ENCODE measurements at places on chromosomes 11 and 22.
A peak's percentile ranks its signal among the peaks of the same experiment; 100 is the strongest.

DNA sequence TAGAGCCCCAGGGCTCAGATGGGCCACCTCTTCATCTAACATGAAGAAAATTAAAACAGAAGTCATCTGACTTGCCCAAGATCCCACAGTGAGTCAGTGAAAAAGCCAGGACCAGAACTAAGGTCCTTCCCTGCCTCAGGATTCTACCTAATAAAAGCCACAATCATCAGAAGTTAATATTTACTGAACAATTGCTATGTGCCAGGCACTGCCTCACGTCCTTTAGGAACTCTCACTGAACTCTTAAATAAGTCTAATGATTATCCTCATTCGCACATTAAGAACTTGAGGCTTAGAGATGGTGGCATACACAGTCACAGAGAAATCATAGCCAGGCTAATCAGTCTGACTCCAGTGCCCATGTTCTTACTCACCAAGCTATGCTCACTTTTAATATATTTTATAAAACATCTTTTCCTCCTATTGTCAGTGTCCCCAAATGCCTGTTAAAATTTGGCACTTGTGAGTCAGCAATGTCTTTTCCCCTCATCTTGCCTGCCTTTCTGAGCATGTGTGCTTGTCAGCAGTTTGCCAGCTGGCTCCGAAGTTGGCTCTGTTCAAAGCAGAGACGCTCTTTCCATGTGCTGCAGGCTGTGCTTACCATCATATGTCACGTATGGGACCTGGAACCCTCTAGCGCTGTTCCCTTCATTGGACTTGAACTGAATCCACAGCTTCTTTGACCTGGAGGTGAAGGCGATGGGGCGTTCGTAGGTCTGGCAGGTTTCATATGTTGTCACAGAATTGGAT lies 21.5 kb upstream of the NRIP3 start:
- no peak for DNase-seq

GRCh38 chr22:32533265-32534111 lies 58.9 kb downstream of the FBXO7 start:
- DNase-seq, result no peak

GRCh38 chr11:110478410-110478809 lies 48.7 kb downstream of the FDX1 start:
- DNase-seq, result no peak

GRCh38 chr11:125166764-125167291 lies 2.3 kb downstream of the PKNOX2 start:
- no peak for DNase-seq

GRCh38 chr11:86418106-86418505 lies 43.4 kb downstream of the CCDC81 start:
- DNase-seq, result no peak

GRCh38 chr11:108147150-108147549 lies 25.8 kb downstream of the ACAT1 start:
- DNase-seq, result no peak

GRCh38 chr11:396948-397548 lies 3.0 kb downstream of the PKP3 start:
- no peak for DNase-seq

GRCh38 chr11:10663365-10663764 lies 30.2 kb downstream of the IRAG1 start:
- DNase-seq, result no peak

DNA sequence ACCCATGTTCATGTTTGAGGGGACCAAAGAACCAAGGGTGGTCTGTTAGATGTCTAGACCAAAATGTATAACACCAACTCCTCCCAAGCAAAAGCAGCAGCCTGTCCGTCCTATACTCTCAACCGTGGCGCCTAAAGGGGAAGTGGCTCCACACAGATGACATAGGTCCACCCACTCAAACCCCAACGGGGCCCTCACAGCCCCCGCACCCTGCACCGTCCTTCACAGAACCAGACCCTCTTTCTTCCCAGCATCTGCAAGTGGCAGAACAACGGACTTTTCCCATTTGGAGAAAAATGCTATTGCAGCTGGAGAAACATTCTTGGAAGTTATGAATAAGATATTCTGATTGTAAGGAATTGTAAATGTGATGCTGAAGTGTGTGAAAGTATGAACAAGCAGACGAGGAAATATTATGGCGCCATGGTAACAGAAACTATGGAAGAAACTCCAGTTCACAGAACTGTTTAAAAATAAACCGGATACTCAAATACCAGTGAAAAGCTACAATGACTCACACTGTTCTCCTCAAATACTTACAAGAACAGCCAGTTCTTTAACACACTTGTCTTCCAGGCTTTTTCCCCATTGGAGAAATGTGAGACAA lies 76.5 kb upstream of the ARFGAP3 start:
- DNase-seq, result peak; percentile 88

GRCh38 chr11:111764621-111765020 lies 1.6 kb downstream of the PPP2R1B start:
- DNase-seq, result no peak

DNA sequence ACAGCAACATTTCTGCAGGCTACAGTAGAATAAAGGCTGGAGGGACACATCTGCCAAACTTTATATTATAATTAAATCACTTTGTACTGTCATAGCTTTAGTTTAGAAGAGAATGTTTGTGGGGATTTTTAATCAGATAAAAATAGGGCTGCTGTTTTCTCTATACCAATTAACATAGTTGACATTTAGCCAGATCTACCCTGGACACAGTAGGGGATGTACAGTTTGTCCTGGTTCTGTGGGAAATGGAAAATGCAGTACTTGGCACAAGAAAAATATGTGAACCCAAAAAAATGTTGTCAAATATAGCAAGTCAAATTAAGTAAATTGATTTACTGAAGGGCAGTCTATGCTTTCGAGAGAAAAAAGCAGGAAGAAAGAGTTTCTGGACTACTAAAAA lies 20.8 kb upstream of the PICALM start:
- DNase-seq, result no peak

DNA sequence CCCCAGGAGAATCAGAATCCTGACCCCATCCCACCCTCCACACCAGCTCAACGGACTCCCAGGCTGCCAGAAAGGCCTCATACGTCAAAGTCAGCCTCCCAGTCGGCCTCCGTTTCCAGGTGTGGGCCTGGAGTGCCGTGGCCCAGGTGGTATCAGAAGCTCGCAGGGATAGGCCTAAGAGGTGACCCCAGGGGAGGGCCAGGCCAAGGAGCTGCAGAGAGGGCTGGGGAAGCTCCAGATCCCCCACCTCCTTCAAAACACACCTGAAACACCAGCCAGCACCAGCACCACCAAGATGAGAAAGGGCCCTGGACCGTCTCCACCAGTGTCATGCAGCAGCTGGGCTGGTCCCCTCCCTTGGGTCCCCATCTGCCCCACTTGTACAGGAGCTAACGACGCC lies 20.3 kb downstream of the ASCL2 start:
- no peak for DNase-seq

- no peak for DNase-seq
Measured at GRCh38 chr11:95268391-95268790, 37.4 kb upstream of the SESN3 start.

- DNase-seq, result no peak
Measured at GRCh38 chr22:36311386-36312085, 58.6 kb downstream of the APOL1 start.

- no peak for DNase-seq
Measured at GRCh38 chr11:62105667-62106191, 18.1 kb upstream of the INCENP start.

GRCh38 chr22:26174280-26174679 lies 5.0 kb downstream of the SEZ6L start:
- DNase-seq, result no peak

DNA sequence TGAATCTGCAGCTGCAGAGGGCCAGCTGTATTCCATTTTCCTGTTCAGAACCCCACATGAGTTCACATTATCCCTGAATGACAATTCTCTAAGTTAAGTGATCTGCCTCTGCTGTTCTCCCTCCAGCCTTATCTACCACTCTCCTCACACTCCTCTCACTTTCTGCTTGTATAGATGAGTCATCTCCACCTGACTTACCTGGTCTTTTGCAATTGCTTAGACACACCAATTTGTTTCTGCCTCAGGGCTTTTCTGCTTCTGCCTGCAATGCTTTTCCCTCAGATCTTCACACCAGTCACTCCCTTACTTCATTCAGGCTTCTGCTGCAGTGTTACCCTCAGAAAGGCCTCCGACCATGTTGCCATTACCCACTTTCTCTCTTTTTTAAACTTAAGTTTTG lies 118.1 kb downstream of the ATM start:
- DNase-seq, result no peak

DNA sequence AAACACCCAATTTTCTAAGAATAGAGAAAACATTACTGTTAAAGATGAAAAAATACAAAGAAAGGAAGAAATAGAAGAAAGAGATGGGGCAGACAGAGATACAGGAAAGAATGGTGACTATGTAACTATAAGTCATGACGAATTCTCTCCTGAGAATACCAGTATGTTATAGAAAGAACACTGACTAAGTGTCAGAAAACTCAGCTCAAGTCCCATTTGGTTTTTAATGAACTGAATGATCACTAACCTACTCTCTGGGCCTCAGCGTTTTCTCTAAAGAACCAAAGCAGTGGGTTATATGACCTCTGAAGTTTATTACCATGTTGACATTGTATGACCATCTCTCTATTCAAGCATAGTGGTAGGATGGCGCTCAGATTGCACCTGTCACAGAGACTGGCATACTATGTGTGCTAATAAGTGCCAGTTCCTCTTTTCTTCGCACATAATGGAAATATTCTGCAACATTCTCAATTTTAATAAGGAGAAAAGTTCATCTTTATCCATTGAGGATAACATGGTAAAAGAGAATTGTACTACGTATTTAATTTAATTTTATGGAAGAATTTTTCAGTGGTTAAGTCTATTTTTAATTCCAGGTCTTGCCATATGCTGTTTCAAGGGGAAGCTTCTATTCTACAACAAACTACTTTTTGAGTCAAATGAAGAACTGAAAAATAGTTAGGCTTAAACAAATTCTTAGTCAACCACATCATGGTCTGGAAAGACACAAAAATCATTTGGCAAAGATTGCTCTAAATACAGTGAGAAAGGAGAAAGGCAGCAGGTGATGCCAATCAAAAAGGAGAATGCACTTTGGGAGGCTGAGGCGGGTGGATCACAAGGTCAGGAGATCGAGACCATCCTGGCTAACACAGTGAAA lies 25.0 kb upstream of the EED start:
- DNase-seq, result no peak

DNA sequence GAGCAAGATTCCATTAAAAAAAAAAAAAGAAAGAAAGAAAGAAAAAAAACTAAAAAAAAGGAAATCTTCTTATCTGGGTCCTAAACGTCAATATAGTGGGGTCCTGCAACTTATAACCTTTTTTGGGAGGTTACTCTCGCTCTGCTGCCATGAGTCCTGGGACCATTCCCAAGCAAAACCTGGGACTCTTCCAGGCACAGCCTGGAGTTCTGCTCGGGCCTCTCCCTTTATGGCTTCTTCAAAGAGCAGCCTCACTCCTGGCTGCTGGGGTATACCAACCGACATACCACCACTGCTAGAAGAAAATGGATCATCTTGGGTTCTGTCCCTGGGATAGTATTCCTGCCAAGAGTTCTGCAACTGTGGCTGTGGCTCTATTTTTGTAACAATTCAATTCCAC lies 14.1 kb upstream of the CKAP5 start:
- no peak for DNase-seq

- DNase-seq, result no peak
Measured at GRCh38 chr22:44279069-44279360, 33.7 kb downstream of the SHISAL1 start.

GRCh38 chr22:48277868-48278581 lies 1515.6 kb downstream of the TBC1D22A start:
- DNase-seq, result no peak

- no peak for DNase-seq
Measured at GRCh38 chr22:48667289-48667688, 1160.4 kb downstream of the BRD1 start.

- no peak for DNase-seq
Measured at GRCh38 chr11:17208257-17208999, 642 bp upstream of the PIK3C2A start.

DNA sequence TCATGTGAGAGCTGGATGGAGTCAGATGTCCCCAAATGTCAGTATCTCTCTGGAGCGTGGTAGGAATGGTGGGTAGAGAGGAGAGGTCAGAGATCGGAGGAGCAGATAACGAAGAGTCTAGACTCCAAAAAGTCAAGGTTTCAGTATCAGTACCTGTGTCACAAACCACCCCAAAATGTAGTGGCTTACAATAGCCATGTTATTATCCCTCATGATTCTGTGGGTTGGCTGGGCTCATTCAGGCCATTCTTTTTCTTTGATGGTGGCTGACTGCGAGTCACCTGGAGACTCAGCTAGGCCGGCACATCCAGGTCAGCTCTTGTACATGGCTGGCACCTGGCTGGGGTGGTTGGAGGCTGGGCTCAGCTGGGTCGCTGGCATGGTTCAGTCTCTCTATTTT lies 7.3 kb upstream of the SSTR3 start:
- no peak for DNase-seq

DNA sequence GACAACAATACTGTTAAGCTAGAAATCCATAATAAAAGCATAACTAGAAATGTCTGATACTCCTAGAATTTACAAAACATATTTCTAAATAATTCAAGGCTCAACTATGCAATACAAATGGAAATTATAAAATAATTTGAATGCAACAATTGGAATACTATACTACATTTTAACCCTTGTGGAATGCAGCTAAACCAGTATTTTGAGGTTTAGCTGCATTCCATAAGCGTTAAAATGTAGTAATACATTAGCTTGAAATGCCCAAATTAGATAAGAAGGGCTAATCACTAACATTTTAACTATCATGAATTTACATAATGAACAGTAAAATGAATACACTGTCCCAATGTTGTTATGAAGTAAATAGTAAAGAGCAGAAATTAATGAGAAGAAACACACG lies 617.2 kb upstream of the CHORDC1 start:
- DNase-seq, result no peak

GRCh38 chr22:38162881-38163843 lies 18.5 kb downstream of the PLA2G6 start:
- DNase-seq, result no peak

DNA sequence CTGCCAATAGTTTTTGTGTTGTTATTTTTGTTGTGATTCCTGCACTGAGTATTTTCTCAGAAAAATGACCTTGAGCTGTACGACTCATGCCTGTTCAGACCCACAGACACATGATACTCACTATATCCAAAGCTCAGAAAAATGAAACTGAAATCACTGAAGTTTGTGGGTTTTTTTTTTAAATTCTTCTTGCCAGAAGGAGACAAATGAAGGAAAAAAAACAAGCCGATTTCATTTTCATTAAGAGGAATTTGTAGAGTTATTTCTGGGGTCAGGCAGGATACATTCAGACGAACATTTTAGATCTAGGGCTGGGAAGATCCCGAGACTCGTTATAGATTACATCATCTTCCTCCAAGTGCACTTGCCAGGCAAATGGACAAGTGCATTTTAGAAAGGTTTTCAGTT lies 60.4 kb downstream of the BMAL1 start:
- DNase-seq, result peak; percentile 42

- no peak for DNase-seq
Measured at GRCh38 chr11:84580428-84580827, 1046.7 kb downstream of the DLG2 start.

GRCh38 chr11:83764643-83765042 lies 478.5 kb upstream of the CCDC90B start:
- DNase-seq, result no peak

GRCh38 chr22:20750461-20751184 lies 23.3 kb upstream of the SERPIND1 start:
- DNase-seq, result peak; percentile 70

- no peak for DNase-seq
Measured at GRCh38 chr11:134527382-134528243, 115.6 kb upstream of the B3GAT1 start.

- DNase-seq, result no peak
Measured at GRCh38 chr11:2459016-2459725, 14.4 kb downstream of the KCNQ1 start.

- no peak for DNase-seq
Measured at GRCh38 chr11:67303132-67303834, at the start of gene SSH3. Gene SSH3, plus strand, starts transcription at chr11:67303530. Its CDS starts 96 bp downstream, at chr11:67303626.
